ENCODE measurements at places on chromosomes 1 and 21.

DNA sequence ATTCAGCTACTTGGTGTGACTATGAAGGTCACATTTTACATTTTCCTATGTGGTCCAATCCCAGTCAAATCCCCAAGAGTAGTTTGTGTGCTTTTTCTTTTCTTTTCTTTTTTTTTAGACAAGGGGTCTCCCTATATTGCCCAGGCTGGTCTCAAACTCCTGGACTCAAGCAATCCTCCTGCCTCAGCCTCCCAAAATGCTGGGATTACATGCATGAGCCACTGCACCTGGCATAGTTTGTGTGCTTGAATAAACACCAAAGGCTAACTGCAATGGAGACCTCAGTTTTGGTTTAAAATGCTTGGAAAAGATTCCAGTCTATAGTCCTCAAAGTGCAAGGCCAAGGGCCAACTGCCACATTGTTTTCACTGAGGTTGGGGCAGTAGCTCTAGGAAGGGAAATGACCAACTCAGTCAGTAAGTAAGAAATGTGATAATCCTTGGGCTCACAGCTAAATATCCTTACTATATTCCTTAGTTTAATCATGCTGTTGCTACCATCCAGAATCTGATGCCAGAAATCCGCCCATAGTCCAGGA lies 38.6 kb downstream of the EIF2B3 start:
- DNase-seq = no peak

- DNase-seq = no peak
Measured at GRCh38 chr21:36883532-36884486, 82.7 kb downstream of the HLCS start.

DNA sequence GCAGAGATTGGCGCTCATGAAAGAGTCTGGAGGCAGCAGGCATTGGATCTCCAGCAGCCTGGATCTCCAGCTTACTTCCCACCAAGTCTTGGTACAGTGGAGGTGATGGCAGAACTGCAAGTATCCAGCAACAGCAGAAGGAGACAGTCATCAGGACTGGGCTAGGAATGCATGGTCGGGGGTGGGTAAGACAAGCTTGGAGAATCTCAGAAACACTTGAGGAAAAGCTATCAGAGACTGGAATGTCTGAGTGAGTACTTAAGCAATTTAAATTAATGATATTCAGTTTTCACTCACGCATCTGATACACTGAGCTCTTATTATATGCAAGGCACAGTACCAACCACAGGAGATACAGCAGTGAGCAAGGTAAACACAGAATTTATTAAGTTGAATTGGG lies 9.8 kb downstream of the TMEM35B start:
- DNase-seq = no peak

GRCh38 chr1:10973552-10973951 lies 38.9 kb upstream of the TARDBP start:
- DNase-seq = peak; percentile 33

- no peak for DNase-seq
Measured at GRCh38 chr1:156435545-156436140, 64.9 kb downstream of the MEF2D start.

DNA sequence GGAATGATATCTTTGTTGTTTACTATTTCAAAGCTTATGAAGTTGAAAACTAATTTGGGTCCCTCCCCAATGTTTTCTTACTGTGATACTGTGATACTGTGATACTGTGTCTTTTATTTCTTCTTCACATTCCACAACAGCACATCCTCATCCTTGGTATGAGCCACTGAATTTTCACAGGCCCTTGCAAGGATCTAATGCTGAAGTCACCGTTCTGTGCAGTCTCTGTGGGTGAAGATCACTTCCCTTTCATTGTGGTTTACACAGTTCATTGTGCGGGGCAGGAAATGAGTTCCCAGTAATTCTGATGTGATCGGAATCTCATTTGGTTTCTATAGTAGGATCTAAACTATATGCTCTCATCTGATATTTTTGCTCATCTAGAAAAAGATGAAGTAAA lies 32.1 kb upstream of the PAXBP1 start:
- DNase-seq = no peak

DNA sequence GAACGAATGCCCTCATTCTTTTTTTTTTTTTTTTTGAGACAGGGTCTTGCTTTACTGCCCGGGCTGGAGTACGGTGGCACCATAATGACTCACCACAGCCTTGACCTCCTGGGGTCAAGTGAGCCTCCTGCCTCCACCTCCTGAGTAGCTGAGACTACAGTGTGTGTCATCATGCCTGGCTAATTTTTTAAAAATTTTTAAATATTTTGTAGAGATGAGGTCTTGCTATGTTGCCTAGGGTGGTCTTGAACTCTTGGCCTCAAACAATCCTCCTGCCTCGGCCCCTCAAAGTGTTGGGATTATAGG lies 69.4 kb downstream of the ALG14 start:
- DNase-seq = no peak

DNA sequence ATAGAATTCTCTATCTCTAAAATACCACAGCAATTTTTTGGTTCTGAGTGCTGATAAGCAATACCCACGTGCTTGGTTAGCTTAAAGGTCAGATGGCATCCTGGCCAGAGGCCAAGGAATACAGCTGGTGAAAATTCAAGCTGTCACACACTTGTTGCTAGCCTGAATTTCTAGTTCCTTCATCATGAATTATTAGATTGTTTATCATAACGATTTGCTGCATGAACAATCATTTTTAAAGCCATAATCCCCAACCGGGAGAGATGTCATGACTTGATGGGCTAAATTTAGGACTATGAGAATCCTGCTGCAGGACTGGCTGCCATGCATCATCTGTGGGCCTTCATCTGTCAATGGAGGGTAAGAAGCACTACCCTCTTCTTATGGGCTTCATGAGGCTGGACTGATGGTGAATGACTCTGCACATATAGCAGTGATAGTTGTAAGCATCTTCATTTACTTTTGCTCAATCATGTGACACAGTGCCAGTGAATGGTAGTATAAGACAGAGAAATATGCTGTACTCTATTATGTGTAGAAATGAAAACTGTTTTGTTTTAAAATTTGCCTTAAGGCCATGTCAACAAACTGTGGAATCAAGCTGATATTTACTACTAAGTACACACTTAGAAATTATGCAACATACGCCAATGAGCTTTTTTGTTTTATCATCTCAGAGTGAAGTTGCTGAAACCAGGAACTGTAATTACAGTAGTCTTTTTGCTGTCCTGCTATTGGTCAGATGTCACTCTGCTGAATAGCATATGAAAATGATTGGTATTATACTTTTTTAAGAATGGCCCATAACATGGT lies 80.5 kb upstream of the RALGPS2 start:
- DNase-seq = peak; percentile 77

DNA sequence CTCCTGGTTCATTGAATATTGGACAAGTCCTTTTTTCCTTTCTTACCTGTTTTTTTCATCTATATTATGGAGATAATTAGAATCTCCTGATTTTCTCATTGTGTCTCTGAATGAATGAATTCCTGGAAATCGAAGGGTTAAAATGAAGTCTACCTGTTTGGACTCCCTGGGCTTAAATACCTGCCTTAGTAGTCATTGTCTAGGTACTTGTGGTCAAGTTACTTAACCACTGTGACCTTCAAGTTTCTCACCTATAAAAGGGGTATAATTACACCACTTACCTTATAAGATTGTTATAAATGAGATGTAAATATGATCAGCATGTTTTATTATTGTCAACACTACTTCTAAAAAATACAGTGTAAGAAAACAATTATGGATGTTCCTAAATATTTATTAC lies 9.0 kb upstream of the TBX19 start:
- no peak for DNase-seq

DNA sequence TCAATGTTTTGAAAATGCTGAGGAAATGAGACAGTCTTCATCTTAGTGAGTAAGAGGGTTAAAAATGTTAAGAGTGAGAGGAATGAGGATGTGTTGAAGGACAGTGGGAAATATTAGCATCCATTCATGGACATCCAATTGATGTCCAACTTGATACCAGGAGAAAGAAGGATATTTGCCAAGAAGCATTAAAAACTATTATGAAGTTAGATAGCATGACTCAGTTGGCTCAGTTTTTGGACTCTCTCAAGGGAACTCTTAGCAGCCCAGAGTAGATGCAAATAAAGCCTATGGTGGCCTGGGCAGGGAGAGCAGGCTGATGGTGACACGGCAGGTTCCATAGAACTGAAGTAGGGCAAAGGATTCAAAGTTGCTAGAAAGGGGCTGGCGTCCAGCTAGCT lies 171.0 kb downstream of the ZZZ3 start:
- DNase-seq = peak; percentile 91

DNA sequence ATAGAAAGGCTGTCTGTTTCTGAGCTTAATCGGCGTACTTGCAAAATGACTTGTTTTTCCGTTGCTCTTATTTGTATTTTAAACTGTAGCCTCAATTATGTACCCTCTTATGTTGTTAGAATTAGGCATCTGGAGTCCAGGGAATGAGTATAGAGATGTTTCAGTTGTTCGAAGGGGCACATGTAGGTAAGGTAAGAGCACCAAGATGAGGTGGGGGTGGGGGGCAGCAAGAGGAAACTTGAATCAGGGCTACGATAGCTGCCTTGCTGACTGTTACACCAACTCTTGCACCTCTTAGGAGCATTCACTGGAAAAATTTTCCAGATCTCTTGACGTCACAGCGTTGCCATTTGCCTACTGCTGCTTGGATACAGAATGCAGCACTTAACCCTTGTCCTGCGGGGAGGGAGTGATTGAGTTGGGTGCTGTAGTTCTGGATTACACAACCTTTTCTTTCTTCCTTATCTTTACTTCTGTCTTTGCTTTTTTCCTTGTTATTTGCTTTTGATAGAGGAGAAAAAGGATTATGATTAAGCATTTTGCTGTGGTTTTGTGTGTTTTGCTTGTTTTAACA lies 3.2 kb downstream of the ATP1B1 start:
- DNase-seq = no peak

DNA sequence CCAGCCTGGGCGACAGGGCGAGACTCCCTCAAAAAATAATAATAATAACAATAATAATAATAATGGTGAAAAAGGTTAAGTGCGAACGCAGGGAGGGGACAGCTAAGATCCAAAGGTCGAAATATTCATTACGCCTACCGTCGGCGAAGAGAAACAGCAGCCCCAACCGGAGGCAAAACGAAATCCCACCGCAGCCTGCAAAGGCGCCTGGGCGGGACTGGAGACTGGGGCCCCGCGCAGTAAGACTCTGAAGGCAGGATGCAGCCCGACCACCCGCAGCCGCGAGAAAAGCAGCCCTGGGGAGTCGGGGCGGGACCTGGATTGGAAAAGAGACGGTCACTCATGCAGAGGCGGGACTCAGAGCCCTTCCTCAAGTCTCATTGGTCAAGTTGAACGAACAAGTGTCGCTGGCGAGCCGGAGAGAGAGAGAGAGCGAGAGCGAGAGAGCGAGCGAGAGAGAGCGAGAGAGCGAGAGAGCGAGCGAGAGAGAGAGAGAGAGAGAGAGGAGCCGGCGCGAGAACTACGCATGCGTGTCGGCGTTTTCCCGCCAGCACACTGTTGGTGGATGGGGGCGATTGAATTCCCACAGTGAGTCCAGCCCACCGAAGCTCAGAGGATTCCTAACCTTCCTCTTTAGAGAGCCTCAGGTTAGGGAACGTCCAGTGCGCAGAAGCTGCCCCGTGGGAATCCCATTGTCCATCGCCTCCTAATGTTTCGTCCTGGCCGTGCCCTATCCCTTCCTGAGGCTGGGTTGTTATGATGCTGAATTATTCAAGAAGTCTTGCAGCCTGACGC lies 10.7 kb downstream of the ENTREP3 start:
- DNase-seq = peak; percentile 95

DNA sequence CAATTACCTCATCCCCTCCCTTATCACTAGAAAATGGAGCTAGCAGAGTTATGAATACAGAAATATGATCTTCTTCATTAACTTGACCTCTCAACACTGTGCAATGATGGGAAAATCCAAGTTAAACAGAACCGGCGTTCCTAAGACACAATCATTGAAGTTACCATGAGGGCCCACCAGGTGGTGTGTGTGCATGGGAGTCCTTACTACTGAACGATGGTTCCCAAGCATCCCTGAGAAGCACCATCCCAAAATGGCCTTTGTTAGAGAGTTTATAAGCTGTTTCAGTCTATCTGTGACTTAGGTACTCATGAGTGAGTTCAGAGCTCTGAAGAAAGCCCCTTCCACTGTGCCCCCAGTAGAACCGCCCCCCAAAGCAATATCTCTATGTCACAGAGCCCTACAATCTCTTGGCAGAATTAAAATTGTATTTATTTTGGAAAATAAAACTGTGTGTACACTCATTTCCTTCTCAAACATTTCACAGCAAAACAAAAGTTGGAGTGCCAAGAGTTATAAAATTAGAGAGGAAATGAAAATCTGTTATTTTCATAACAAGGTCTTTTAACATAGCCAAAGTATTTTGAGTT lies 56.8 kb downstream of the PLD5 start:
- no peak for DNase-seq

- no peak for DNase-seq
Measured at GRCh38 chr21:41536076-41536826, 28.3 kb upstream of the TMPRSS2 start.

GRCh38 chr1:218817071-218817470 lies 356.6 kb upstream of the LYPLAL1 start:
- DNase-seq = no peak

DNA sequence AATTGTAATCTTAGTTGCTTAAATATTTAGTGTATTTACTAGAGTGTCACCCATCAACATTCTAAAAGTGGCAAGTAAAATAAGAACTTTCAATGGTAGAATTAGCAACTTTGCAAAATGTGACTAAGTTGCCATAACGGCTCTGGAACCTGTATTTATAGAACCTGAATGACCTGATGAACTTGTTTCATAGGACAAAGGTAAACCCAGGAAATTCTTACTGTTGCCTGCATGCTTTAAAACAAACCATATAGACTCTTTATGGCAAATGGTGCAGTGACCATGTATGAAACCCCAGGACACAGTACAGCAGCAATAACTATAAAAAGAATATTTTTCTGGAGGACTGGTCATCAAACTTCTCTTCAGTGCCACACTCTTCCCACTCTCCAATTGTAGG lies 22.9 kb downstream of the AK2 start:
- DNase-seq = no peak

DNA sequence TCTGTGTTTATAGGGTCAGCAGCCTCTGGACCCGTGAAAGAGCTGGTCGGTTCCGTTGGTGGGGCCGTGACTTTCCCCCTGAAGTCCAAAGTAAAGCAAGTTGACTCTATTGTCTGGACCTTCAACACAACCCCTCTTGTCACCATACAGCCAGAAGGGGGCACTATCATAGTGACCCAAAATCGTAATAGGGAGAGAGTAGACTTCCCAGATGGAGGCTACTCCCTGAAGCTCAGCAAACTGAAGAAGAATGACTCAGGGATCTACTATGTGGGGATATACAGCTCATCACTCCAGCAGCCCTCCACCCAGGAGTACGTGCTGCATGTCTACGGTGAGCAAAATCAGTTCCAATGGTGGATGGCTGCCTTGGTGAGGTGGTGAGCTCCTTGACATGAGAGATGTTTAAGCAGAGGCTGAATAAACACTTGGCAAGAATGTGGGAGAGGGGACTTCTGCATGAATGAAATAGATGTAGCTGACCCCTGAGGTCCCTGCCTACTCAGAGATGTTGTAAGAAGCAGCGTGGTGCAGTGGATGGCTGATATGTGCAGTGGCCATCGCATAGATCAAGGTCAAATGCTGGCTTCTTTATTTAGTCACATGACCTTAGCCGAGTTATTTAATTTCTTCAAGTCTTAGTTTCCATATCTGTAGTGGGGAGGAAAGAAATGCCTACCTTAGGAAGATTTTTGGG lies 9.3 kb downstream of the SLAMF7 start:
- DNase-seq = no peak
